Breast epithelium (tissue), 4 donors: ENCODE measurements at places on chromosomes 3 and 15.

DNA sequence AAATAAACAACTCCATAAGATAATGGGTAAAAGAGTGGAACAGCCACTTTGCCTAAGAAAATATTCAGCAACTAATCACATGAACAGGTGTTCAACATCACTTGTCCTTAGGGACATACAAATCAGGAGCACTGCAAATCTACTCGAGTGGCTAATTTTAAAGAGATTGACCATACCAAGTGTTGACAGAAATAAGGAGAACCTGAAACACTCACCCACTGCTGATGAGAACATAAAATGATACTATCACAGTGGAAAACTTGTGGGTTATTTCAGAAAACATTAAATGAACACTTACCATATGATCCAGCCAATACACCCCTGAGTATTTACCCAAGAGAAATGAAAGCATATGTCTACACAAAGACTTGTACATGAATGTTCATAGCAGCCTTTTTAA lies 70.5 kb downstream of the GABRB3 start:
- DNase-seq, result no peak

- DNase-seq, result no peak
Observed at GRCh38 chr15:56808160-56808559, 74.9 kb upstream of the ZNF280D start.

DNA sequence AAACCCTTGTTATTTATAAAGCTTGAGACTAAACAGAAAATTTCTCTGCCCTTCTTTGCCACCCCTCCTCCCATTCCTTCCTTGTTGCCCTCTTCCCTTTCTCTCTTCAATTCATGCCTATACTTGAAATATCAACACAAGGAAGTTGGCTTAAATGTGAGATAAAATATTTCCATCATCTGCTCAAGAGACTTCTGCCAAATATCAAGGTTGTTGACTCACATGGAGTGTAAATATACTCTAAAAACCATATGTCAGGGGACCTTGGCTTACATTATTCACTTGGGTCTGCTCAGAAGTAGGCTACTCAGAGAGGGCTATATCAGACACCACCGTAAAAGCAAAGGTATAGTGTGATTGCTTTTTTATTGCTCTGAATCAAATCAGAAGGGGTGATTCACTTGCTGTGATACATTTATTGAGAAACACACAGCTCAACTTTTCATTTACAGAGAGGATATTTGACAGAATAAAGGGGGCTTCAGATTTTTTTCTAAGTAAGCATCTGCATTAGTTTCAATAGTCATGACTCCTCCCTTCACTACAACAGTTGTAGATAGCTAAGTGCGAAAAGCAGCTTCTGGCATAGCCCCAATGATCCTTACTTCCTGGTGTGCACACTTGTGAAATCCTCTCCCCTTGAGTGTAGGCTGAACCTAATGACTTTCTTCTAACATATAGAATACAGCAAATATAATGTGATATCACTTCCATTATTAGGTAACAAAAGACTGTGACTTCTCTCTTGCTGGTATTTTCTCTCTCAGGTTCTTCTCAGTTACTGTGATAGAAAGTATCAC lies 386.2 kb downstream of the EFHB start:
- no peak for DNase-seq

GRCh38 chr3:10911350-10912002 lies 81.1 kb upstream of the SLC6A1 start:
- DNase-seq, result no peak

DNA sequence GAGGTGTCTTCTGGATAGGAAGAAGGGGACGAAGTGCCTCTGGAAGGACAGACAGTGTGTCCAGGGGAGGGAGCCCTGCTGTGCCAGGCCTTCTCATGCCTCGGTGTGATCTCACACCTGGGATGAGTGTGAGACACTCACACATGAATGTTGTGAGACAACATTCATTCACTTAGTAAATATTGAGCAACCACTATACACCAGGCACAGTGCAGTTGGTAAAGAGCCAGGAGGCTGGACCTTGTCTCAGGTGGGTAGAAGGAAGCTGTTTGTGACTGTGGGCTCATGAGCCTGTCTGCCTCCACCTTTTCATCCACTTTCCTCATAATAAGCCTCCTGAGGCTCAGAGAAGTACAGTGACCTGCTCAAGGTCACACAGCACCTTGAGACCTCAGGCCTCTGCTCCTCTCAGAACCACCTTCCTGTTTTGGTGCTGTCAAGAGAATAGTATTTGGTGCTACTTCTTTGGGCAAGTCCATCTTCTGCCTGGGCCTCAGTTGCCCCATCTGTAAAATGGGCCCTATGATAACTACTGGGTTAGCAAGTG lies 20.9 kb downstream of the SLC6A6 start:
- DNase-seq, result peak; percentile 66
